ENCODE measurements at places on chromosomes 7 and 10. TPM values are rescaled to one million over a fixed set of nuclear protein-coding genes. Genes with fewer than 3 reads are reported as not detected.

GDF2 gene
- total RNA-seq: not detected

GJD4 gene
- total RNA-seq: not detected

SPACDR gene
- total RNA-seq: 2.9 TPM

GNAT3 gene
- total RNA-seq: not detected

SFTPA1 gene
- total RNA-seq: not detected

SPDYE11 gene
- not detected for total RNA-seq

ELAPOR2 gene
- 4.4 TPM for total RNA-seq

Data from T-helper 1 cell treated with Interleukin-12 subunit alpha and Interleukin-12 subunit beta and Interleukin-4 antibody, amounts not matched to agents 30 ng/mL and 1 ng/mL, for 36 hours (primary cell).